ENCODE measurements at places on chromosomes 13 and 19.

- DNase-seq: no peak
- H3K27ac ChIP-seq: no peak overlapping the region
- H3K4me3 ChIP-seq: no peak overlapping the region
- no peaks in the 10 kb centered on the region for H3K4me1 ChIP-seq
These were observed 58.7 kb downstream of the TEX26 start for GRCh38 chr13:30991184-30991583.

- no peaks in the 10 kb centered on the region for H3K27me3 ChIP-seq
- H3K36me3 ChIP-seq: no peaks in the 10 kb centered on the region
These were observed 473 bp upstream of the CERS1 start for GRCh38 chr19:18896421-18896841.

GRCh38 chr13:39892721-39893685 lies 237.5 kb downstream of the COG6 start:
- H3K27ac ChIP-seq: no peak overlapping the region
- DNase-seq: no peak
- no peaks in the 10 kb centered on the region for H3K27me3 ChIP-seq
- no peak overlapping the region for H3K4me3 ChIP-seq

GRCh38 chr13:107846642-107847041 lies 368.7 kb downstream of the LIG4 start:
- no peak for DNase-seq
- H3K4me1 ChIP-seq: no peaks in the 10 kb centered on the region
- H3K36me3 ChIP-seq: no peaks in the 10 kb centered on the region
- H3K4me3 ChIP-seq: no peak overlapping the region
- H3K27ac ChIP-seq: no peak overlapping the region
- H3K27me3 ChIP-seq: no peaks in the 10 kb centered on the region

DNA sequence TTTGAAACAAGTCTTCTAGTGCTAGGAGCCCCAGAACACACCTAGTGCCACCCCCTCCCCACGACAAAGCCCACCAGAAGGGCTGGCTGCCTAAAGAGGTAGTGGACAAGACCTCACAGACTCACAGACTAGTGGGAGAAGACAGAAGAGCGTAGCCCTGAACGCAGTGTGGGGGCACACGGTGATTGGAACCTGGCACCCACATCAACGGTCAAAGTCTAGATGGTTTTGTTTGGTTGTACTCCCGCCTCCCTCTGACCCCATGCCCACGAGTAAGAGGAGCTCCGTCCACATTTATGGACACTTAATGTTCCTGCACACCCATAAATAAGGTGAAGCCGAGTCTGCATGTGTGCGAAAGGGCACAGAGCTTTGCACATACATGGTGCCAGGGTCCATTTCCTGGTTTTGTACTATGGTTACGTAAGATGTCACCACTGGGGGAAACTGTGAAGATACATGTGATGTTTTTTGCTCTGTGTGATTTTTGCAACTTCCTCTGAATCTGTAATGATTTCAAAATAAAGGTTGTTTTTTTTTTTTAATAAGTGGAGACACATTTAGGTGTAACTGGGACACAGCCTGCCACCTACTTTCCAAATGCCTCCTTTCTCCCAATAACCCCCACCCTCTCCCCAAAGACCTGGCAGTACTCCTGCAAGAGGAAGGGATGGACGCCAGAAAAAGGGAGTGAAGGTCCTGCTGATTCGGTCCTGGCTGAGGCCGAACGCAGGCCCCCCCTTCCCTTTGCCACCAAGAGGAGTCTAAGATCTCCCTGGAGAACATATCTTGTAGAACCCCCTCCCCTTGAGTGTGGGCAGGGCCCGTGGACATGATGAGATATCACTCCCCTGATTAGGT lies 72.8 kb downstream of the GNG7 start:
- H3K27ac ChIP-seq: no peak overlapping the region
- H3K27me3 ChIP-seq: no peaks in the 10 kb centered on the region
- peaks cover 17% of the 10 kb centered on the region for H3K4me1 ChIP-seq

DNA sequence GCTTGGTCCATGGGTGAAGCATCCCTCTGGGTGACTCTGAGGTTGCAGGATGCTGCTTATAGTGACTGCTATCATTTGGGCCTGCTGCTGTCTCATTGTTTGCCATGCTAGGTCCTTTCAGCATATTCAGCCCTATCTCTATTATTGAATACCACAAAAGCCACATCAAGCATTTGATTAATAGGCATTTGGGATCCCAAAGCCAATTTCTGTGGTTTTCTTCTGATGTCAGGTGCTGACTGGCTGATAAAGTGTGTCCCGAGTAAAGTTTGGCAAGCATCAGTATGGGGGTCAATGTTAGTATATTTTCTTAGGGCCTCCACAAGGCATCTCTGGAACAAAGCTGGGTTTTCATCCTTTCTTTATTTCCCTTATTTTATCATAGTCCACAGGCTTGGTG lies 204.6 kb downstream of the NBEA start:
- H3K27ac ChIP-seq: no peak overlapping the region
- no peaks in the 10 kb centered on the region for H3K36me3 ChIP-seq
- DNase-seq: no peak
- no peak overlapping the region for H3K4me3 ChIP-seq
- no peaks in the 10 kb centered on the region for H3K4me1 ChIP-seq

DNA sequence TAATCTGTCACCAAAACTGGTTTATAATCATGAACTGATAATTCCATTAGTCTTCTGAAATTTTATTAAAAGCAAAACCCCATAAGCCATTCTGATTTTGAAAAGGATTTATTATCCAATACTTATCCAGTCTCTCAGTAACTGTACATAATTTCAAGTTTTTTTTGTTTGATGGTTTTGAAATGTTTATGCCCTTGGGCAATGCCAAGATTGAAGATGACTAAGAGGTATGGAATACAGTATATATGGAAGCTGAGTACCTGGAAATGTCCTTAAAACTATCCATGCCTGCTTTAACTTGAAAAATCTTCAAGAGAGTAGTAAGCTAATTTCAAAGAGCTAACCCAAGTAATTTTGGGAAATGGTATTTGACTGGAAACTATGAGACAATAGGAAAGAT lies 1.8 kb upstream of the NEK5 start:
- H3K27ac ChIP-seq: no peak overlapping the region
- no peaks in the 10 kb centered on the region for H3K27me3 ChIP-seq

DNA sequence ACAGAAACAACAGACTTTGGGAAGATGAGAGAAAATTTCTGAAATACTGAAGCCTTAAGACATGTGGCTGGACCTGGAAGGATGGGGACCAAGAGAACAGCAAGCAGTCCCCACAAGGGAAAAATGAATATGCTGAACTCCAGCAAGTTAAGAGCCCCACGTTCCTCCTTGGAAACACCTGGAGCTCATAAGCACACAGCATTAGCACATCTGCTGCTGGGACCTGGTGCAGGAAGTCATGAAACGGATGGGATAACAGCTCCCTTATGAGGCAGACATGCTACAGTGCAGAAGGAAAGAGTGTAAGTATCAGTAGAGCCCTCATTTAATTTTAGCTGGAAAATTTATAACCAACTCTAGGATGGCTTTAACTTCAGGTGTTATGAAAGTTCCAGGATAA lies 67.3 kb downstream of the SLC15A1 start:
- no peak overlapping the region for H3K27ac ChIP-seq
- no peak for DNase-seq
- H3K4me3 ChIP-seq: no peak overlapping the region
- no peaks in the 10 kb centered on the region for H3K4me1 ChIP-seq

- no peaks in the 10 kb centered on the region for H3K36me3 ChIP-seq
- no peak for DNase-seq
- peaks cover 28% of the 10 kb centered on the region for H3K4me1 ChIP-seq
- H3K27me3 ChIP-seq: no peaks in the 10 kb centered on the region
- no peak overlapping the region for H3K27ac ChIP-seq
These were observed 41.5 kb downstream of the MLLT1 start for GRCh38 chr19:6238256-6238642.

GRCh38 chr19:18587962-18588610 lies 512 bp upstream of the REX1BD start:
- H3K36me3 ChIP-seq: no peaks in the 10 kb centered on the region
- DNase-seq: no peak
- H3K4me3 ChIP-seq: peak overlapping the region; percentile 73
- peaks cover 6% of the 10 kb centered on the region for H3K4me1 ChIP-seq
- peak overlapping the region; percentile 88 for H3K27ac ChIP-seq

- no peaks in the 10 kb centered on the region for H3K4me1 ChIP-seq
- H3K4me3 ChIP-seq: no peak overlapping the region
- H3K36me3 ChIP-seq: no peaks in the 10 kb centered on the region
- DNase-seq: no peak
These were observed 46.9 kb downstream of the TNFSF13B start for GRCh38 chr13:108316413-108316812.

DNA sequence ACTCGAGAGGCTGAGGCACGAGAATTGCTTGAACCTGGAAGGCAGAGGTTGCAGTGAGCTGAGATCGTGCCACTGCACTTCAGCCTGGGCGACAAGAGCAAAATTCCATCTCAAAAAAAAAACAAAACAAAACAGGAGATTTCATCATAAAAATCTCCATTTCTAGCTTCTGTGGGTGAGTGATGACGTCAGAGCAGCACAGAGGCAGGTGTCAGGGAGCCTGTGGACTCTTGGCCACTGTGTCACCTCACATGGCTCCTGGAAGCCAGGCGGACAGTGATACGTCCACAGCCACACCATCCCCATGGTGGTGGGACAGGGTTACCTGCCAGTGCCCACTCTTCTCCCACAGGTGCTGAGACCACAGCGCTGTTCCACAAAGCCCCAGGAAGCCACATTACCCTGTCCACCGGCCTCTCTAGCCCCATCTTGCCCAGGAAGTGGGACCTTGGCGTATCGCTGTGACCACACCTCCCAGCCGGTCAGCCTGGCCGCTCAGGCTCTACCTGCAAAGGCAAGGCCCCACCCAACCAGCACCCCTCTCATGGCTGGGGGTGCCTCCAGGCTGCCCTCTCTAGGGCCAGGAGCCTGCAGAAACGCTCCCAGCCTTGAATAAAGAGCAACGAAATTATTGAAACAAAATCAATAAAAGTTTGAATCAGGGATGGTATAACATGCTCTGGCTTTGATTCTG lies 2.5 kb upstream of the FXYD3 start:
- no peak overlapping the region for H3K4me3 ChIP-seq
- no peak for DNase-seq
- H3K36me3 ChIP-seq: no peaks in the 10 kb centered on the region
- no peaks in the 10 kb centered on the region for H3K27me3 ChIP-seq
- H3K27ac ChIP-seq: no peak overlapping the region
- H3K4me1 ChIP-seq: peaks cover 3% of the 10 kb centered on the region

- peak; percentile 71 for DNase-seq
- no peaks in the 10 kb centered on the region for H3K27me3 ChIP-seq
- H3K36me3 ChIP-seq: no peaks in the 10 kb centered on the region
- no peak overlapping the region for H3K27ac ChIP-seq
- H3K4me3 ChIP-seq: no peak overlapping the region
These were observed 8.0 kb downstream of the SSBP4 start for GRCh38 chr19:18427080-18427742.

DNA sequence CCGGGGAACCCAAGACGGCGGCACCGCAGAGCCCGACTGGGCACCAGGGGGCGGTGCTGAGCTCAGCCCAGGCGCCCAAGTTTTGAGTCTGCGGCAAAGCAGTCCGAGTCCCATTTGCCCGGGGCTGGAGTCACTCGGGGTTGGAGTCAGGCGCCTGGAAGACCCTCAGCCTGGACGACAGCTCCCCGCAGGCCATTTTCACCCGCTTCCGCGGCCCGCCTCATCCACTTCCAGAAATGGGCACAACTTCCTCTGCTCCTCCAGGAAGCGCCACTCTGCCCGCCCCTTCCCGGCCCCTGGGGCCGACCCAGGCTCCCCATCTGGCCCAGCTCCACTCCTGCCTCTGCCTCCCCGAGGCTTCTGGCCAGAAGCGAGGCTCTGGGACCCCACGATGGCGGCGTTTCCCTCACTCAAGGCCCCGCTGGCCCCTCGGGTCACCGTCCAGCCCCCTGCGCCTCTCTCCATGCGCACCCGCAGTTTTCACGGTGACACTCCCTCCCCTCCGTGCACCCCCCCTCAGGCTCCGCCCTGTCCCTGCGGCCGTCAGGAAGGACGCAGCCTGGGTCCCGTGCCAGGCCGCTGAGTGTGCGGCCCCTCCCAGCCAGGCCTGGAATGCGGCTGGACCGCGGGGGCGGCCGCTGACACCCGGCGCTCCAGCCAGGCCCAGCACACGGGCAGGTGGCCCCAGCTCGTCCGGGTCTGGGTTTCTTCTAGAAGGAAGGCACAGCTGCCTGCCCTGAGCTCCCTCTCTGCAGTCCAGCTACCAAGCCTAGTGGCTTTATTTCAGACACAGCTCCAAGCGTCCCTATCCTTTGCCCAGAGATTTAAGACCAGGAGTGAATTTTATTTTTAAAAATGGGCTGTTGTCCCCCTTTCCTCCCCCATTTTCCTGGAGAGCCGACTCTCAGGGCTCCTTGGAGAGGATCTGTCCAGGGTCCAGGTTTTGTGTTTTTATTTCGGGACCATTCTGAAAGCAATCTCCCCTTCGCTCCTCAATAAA lies 4.7 kb downstream of the SERTAD1 start:
- no peaks in the 10 kb centered on the region for H3K27me3 ChIP-seq
- peak; percentile 94 for DNase-seq
- peak overlapping the region; percentile 98 for H3K27ac ChIP-seq
- H3K4me3 ChIP-seq: peak overlapping the region; percentile 59
- no peaks in the 10 kb centered on the region for H3K36me3 ChIP-seq

DNA sequence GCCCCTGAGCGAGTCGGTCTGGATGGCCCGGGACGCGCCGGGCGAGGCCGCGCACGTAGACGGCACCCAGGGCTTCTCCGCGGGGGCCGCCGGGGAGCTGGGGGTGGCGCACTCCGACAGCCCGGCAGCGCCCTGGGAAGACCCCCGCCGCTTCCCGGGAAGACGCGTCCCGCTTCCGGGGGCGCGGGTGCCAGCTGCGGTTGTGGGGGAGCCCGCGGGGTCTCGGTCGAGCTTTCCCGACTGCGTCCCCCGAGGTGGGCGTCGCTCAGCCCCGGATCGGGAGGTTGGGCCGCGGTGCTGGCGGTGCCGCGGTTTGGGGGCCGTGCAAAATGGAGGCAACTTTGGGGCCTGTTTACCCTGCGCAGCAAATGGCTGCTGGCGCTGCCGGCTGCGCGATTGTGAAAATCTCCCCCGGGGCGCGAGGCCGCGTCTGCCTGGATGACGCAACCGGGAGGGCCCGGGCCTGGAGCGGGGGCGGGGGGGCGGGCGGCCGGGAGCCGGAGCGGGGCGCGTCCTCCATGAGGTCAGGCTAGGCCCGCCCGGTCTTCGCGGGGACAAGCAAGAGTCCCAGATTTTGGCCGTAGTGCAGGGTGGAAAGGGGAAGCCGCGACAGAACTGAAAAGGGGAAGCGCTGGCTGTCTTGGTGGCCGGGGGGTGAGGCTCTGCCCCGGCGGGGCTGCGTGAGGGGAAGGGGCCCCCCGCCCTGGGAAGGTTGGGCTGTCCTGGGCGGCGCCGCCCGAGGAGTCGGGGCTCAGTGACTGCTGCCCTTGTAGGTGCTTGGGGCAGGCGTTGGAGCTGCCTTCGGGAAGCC lies 11.3 kb downstream of the PEAK3 start:
- peak overlapping the region; percentile 97 for H3K27ac ChIP-seq
- H3K27me3 ChIP-seq: no peaks in the 10 kb centered on the region
- peaks cover 13% of the 10 kb centered on the region for H3K36me3 ChIP-seq
- peak; percentile 84 for DNase-seq
- H3K4me1 ChIP-seq: peaks cover 27% of the 10 kb centered on the region
- peak overlapping the region; percentile 82 for H3K4me3 ChIP-seq
